ENCODE measurements at places on chromosomes 2 and 18. TPM values are rescaled to one million over a fixed set of nuclear protein-coding genes. Genes with fewer than 3 reads are reported as not detected.

The GULP1 gene
- total RNA-seq: 5.4 TPM

The CYP27C1 gene
- 1.1 TPM for total RNA-seq

The LIPG gene
- 40.8 TPM for total RNA-seq

The PROC gene
- 1.3 TPM for total RNA-seq

The SP140 gene
- not detected for total RNA-seq
